ENCODE measurements at places on chromosomes 2 and 18. TPM values are rescaled to one million over a fixed set of nuclear protein-coding genes. Genes with fewer than 3 reads are reported as not detected.

DNA sequence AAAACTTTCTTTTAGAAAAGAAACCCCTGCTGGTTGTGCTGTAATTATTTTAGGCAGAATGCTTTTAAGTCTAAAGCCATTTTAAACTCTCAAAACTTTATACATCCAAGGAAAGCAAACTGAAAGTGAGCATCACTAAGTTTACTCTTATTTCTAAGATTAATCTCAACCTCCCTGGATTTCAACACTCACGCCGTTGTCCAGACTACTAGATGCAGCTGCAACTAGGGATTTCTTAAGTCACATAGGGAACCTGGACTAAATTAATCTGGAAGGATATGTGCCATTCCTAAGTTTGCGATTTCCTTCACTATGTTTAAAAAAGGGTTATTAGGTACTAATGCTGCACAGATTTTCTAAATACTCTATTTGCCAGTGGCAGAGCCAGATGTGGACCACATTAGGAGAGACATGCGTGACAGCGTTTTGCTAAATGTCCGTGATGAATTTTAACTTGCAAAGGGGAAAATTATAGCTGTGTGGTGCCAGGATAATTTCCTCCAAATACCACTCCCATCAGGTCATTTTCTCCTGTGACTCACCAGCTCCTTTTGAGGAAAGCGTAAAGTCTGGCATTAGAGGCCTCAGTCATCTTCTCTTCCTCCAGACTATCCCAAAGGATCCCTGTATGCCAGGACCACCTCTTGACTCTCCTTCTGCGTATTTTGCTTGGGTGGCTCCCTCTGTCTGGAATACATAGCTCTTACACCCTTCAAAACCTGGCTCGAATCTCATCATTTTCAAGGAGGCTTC is 143.7 kb downstream of the ATL2 start:
- no peak for DNase-seq

DNA sequence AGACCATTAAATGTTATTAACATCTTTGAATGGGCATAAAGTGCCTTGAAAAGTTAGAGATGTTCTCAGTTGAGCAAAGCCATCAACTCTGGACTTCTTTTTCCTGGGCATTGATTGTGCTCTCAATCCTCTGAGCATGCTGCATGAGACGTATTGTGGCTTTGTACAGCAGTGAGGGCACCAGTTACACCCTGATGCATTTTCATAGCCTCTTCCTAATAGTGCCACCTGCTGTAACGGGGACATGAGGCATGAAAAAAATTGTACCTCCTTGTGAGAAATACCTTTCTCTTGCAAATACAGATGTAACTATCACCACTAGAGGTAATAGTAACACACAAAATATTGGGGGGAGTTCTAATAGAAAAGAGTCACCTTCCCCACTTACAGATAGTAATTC is 697.5 kb downstream of the TMEM182 start:
- no peak for DNase-seq

DNA sequence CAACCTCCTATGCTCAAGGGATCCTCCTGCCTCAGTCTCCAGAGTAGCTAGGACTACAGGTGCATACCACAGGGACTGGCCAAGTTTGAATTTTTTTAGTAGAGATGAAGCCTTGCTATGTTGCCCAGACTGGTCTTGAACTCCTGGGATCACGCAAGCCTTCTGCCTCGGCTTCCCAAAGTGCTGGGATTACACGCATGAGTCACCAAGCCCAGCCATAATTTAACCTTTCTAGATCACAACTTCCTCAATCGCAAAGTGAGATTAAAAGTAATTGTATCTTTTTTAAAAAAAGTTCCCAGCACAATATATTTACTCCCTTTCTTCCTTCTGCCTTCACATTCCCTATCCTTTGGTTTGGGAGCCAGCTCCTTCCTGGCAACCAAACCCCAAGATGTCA is 5.8 kb upstream of the PPP1CB start:
- no peak for DNase-seq

- DNase-seq = no peak
These were observed 317.9 kb downstream of the CLIP4 start for GRCh38 chr2:29433128-29433527.

- DNase-seq = peak; percentile 70
These were observed at the start of gene RNF144A for GRCh38 chr2:6917071-6917760. Gene RNF144A, plus strand, starts transcription at chr2:6917412. Its CDS starts 79,515 bp downstream, at chr2:6996927.

Gene POTEC
- total RNA-seq = not detected

Measured in SJCRH30 (cell line).